ENCODE measurements at places on chromosomes 4 and X. TPM values are rescaled to one million over a fixed set of nuclear protein-coding genes. Genes with fewer than 3 reads are reported as not detected.
A peak's percentile ranks its signal among the peaks of the same experiment; 100 is the strongest.

JADE3 gene
- 5.0 TPM for polyA plus RNA-seq

HSPA4L gene
- 5.4 TPM for polyA plus RNA-seq

ZNF141 gene
- 13.3 TPM for polyA plus RNA-seq

RTL9 gene
- 2.1 TPM for polyA plus RNA-seq

ALPK1 gene
- 3.8 TPM for polyA plus RNA-seq

SOX3 gene
- polyA plus RNA-seq = not detected

GLRA3 gene
- polyA plus RNA-seq = not detected

DNA sequence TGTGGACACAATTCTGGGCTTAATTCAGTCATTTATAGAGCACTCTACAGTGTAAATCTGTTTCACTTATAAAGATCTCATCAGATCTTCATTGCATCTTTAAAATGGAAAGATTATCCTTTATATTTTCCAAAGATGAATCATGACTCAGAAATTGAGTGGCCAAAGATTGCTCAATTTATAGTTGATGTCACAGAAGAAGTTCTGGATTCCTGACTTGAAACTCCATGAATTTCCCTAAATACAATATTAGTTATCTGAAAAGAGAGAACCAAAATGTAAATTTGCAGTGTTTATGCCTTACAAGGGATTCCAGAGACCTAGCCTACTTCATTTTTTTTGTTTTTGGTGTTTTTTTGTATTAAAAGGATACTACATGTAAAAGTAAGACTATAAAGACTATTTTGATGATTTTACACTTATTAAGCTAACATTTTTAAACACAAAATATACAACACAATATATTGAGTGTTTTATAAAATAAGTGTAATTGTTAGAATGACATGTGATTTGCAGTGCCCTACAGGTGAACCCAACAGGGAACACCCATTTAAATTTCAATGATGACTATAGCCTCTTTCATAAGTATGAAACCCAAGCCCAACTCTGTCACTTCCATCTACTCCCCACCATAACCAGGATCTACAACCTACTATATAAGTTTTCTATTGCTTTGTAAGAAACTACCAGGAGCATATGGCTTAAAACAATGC is 183.5 kb downstream of the PCDH7 start:
- DNase-seq = no peak

DNA sequence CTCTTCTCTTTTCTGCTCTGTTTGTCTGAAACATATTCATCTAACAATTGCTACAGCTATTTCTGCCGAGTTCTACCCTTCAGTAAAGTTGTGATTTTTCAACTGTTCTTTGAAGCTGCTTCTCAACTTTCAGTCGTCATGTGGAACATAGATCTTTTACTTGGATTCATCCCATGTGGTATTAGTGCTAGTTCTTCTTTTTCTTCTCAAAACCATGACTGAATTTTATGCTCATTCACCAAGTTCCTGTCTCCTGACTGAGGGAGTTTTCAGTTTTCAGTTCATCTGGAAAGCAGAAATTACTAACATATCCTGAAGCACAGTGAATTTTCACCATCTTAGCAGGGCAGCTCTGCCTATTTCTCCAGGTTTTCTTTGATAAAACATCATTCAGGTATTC is 12.1 kb downstream of the ACSL4 start:
- no peak for DNase-seq

- no peak for DNase-seq
Observed at GRCh38 chrX:123581586-123581985, 151.3 kb downstream of the THOC2 start.

DNA sequence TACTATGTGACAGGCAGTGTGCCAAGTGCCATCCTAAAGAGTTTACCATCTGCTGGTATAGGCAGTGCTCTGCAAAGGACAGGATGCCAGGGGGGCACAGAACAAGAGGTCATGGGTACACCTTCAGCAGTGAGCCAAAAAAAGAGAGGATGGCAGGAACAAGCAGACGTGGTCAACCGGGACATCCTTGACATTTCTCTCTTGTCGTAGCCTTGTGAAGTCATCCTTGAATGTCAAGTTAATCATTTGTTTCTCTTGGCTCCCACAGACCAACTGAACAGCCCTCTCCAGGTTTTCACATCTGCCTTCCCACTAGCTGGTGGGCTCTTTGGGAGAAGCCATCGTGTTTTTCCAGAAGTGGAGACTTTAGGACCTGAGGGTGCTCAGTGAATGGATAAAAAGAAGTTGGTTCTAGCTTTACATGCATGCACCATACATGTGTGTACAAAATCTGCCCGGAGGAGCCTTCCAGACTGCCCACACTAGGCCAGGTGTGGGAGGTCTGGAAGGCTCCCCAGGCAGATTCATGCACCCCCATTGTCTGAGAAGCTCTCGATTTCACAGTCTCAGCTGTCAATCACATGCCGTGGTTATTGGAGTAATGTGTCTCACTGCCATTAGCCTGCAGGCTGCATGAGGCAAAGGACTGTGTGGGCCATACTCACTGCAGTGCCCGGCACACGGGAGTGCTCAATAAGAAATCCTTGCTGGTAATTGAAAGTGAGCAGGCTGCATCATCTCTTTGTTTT is 16.4 kb downstream of the PNMA6F start:
- no peak for DNase-seq

- no peak for DNase-seq
Observed at GRCh38 chrX:6983207-6983955, 164.1 kb upstream of the STS start.

DNA sequence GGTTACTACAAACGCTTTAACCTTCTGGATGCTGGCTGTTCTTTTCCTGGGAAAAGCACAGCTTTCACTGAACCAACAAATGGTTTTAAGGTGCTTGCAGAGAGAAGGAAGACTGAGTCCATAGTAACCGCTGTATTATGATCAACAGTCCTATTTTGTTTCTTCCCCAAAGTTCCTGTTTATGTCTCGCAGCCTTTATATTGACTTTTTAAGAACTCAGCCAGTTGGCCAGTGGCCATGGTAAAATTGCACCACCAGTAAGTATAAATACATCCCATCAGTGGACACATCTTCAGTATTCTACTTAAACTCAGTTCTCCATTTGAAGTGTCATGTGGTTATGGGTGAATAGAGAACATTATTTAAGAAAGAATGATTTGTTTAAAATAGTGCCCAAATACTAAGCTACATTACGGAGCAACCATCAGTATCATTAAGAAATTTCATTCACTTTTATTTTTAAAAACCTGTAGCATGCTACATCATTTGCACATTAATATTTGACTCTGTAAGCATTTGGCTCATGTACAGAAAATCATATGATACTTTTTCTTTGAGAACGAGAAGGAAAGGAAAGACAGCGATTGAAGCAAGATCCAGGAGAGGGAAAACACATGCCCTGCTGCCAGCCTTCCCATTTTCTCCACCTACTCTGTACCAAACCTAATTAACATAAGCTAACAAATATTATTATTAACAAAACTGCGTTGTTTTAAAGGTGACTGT is 287.0 kb downstream of the ARHGAP24 start:
- peak; percentile 87 for DNase-seq

DNA sequence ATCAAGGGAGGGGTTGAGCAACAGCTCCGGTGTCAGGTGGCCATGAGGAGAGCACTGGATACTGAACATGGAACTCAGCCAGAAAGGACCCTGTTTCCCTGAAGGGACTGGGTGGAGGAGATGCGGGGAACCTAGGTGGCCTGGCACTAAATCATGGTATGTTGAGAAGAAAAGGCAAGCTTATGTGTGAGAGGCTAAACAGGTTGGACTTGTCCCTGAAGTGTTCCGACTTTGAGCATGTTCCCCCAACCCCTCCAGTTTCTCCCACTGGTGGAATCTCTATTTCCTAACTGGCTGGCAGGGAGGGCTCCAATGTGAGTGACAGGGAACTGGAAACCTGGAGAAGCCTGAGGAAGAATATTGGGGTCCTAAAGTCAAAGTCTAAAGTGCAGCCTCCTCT is 69.5 kb downstream of the PLAC1 start:
- DNase-seq = no peak

- DNase-seq = peak; percentile 28
Observed at GRCh38 chr4:61225656-61226055, 25.5 kb downstream of the ADGRL3 start.

- no peak for DNase-seq
Observed at GRCh38 chr4:15270201-15270600, 157.6 kb upstream of the C1QTNF7 start.

DNA sequence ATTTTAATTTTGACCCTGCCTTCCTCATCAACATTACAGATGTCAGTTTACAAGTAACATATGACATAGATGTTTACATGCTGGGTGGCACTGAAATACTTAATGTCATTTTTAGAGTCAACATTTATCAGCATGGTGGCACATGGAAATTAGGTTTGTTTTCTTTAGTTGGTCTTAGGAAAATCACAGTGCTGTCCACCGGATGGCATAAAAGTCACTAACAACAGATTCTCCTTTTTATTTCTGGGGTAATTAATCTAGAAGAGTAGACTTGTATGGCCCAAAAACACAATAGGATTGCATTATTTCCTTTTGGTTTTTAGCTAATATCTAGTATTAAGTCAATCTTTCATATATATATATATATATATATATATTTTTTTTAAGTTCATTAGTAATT is 88.6 kb upstream of the HHIP start:
- DNase-seq = no peak

DNA sequence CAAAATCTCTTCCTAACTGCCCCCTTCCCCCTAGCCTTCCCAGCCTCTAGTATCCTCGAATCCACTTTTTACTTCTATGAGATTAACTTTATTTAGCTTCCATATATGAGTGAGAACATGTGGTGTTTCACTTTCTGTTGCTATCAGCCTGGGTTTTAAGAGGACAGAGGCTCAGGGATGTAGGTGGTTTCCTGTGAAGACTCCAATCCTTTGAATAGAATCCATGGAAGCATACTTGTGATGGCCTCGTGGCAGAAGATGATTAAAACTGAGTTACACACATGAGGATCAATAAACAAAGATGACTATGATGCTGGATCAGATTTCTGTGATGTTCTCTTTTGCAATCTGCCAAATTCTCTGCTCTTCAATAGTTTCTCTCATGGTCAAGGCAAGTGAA is 29.8 kb downstream of the CD99L2 start:
- DNase-seq = no peak

DNA sequence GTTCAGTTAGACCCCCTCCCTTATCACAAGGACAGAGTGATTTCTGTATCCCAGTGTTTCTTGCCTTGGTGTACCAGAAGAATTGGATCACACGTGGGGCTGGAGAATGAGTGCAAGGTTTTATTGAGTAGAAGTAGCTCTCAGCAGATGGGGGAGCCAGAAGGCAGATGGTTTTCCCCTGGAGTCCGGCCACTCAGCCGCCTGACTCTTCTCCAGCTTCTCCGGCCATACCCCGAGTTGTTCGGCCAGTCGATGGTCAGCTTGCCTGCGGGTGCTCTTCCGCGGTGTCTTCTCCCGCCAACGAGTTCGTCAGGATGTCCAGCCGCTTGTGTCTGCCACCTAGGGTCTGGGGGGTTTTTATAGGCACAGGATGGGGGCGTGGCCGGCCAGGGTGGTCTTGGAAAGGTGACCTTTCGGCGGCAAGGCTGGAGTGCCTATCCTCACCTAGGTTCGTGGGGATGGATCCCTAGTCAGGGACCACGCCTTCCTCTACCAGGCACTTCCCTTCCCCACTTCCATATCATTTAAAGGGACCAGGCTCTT is 14.5 kb downstream of the GAB1 start:
- DNase-seq = no peak

GRCh38 chrX:103061486-103061885 is 2.5 kb downstream of the BEX1 start:
- no peak for DNase-seq

DNA sequence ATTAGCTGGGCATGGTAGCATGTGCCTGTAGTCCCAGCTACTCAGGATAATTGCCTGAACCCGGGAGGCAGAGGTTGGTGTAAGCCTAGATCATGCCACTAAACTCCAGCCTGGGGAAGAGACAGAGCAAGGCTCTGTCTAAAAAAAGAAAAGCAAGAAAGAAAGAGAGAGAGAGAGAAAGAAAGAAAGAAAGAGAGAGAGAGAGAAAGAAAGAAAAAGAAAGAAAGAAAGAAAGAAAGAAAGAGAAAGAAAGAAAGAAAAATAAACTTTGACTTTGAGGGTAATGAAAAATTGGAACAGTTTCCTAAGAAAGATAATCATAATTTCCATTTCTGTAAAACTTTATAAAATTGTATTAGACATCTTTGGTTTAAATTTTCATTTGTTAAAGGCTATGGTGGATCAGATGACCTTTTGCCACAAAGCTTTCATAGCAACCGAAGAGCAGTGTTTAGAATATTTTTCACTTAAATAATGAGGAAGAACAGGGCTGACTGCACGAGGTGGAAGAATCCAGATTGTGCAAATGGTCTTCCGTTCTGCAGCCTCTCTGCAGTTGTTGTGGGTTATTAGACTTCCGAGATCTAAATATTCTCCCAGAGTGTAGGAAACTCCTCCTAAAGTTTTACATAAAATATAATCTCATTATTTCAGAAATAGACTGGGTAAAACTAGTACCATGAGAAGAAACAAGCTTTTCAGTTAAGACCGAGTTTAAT is 55.9 kb downstream of the RBM47 start:
- peak; percentile 37 for DNase-seq

GRCh38 chrX:57156397-57157049 is 19.3 kb upstream of the SPIN2A start:
- DNase-seq = peak; percentile 10

DNA sequence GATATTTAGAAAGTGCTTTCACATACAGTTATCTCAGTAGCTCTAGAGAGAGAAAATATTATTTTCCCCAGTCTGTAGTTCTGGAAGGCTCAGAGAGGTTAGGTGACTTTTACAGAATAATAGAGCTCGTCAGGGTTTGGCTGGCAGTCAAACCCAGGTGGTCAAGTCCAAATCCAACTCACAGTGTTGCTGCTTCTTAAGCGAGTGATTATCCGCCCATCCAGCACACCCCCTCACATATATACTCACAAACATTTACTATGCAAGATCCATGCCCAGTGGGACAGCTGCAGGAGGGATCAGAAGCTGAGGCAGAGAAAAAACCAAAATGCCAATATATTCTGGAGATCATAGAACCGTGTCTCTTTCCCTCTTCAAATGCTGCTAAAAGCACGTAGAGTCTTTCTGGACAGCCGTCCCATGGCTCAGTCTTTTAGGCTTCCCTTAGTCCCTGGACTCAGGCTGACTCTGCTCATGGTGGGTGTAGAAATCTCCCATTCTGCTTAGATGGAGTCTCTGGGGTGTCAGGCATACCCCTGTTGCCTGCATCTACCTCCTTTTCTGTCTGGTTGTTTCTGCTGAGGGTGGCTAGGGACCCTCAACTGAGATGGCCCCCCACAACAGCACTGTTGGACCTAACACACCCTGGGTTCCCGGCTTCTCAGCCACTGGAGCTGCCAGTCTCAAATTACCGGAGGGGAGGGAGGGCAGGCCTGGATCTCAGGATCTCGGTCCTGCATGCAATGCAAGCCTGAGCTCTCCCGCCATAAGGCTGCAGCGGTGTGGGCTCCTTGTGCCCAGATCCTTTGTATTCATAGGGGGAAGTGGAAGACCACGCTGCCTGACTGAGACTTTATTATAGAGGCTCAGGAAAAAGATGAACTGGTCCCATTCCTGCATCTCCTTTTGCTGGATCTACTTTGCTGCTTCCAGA is at the start of gene CHRNA9:
Gene CHRNA9, plus strand, starts transcription at position 743 of the 934 bp plus-strand sequence. Its CDS starts 135 bp downstream, at position 878.
- DNase-seq = no peak

DNA sequence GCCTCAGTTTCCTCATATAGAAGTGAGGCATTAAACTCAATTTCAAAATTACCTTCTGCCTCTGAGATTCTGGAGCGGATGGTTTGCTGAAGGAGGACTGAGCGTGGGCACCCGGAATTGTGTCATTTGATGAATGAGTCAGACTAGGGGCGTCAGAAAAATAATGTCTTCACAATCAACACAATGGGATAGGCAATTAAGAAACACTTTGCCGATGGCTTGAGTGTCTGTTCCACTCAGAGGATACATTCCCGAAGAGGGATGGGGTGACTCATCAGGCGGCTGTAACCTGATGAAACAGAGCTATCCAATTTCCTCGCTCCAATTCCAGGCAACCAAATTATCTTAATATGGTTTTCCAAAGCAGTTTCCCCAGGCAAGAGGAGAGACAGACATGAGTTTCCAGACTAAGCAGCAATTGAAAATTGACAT is 1.2 kb upstream of the CHRNA9 start:
- no peak for DNase-seq
